Epithelial cell of proximal tubule (primary cell): ENCODE measurements at places on chromosomes 5 and 9. TPM values are rescaled to one million over a fixed set of nuclear protein-coding genes. Genes with fewer than 3 reads are reported as not detected.

- no peak for DNase-seq
Measured at GRCh38 chr5:17228821-17229291, 11.4 kb downstream of the BASP1 start.

DNA sequence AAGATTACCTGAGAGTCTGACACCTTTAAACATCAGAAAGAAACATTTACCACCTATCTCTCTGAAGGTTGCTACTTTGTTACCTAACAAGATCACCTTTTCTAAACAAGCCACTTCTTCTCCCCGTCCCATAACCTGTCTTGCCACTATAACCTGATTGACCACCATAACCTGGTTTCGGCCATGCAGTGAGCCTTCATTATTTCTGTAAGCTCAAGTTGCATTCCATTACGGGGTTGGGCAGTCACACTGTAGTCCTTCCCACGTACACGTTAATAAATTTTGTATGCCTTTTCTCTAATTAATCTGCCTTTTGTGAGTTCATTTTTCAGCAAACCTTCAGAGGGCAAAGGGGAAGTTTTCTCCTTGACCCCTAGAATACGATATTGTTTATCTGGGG is 28.0 kb upstream of the CCNG1 start:
- no peak for DNase-seq

DNA sequence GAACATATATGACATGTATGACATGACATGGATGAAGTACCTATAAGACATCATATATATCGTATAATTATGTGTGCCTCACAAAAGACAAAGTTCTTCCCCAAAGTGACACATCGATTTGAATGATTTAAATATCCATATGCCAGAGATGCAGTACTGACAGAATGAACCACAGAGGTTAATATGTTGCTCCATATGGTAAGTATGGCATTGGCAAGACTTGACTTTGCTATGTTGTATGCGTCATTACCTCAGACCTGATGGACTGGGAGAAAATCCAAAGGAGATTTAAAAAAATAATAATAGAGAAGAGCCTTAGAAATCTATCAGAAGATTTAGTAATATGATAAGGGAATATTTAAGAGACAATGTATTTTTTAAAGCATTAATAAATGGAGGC is 263.2 kb downstream of the PJA2 start:
- no peak for DNase-seq

DNA sequence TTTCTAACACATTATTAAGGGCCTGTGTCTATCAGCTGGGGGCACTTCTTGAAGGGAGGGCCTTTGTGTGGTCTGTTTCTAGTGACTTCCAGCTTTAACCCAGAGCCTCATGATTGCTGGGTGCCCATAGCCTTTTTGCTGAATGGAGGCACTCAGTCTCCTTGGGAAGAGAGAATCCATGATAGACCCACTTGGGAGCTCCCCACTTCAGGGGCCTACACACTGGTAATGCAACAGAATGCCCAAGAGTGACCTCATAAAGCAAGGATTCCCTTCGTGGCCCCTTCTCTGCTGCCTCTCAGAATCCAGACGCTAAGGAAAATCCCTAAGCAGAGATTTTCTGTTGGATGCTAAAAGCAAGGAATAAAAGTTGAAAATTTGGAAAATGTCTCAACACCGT is at the start of gene CATSPER3:
Gene CATSPER3 (plus strand): TSS at position 301 of the 400 bp plus-strand sequence. CDS start 85 bp downstream, at position 386.
- DNase-seq = no peak

GRCh38 chr9:16361118-16361517 is 509.4 kb downstream of the BNC2 start:
- no peak for DNase-seq

GRCh38 chr5:103919506-103919905 is 356.9 kb upstream of the NUDT12 start:
- no peak for DNase-seq

GRCh38 chr5:9173281-9174048 is 372.4 kb downstream of the SEMA5A start:
- DNase-seq = no peak

GRCh38 chr5:19855931-19856330 is 132.1 kb downstream of the CDH18 start:
- no peak for DNase-seq

GRCh38 chr9:6553866-6554265 is 91.7 kb downstream of the GLDC start:
- no peak for DNase-seq

The SLCO6A1 gene
- not detected in 2 replicates for total RNA-seq

DNA sequence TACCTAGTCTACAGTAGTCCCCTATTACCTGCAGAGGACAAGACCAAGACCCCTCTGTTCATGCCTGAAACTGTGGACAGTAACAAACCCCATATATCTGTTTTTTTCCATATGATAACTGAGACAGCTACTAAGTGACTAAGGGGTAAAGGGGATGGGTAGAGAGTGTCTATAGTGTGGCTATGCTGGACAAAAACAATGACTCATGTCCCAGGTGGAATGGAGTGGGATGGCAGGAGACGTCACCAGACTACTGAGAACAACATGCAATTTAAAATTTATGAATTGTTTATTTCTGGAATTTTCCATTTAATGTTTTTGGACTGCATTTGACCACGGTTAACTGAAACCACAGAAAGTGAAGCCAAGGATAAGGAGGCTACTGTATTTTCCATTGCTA is 171.8 kb downstream of the AGTPBP1 start:
- no peak for DNase-seq

The ADAMTS6 gene
- 3.5 and 12.1 TPM in 2 replicates for total RNA-seq

GRCh38 chr5:117872798-117873368 is 1115.5 kb downstream of the DTWD2 start:
- no peak for DNase-seq

DNA sequence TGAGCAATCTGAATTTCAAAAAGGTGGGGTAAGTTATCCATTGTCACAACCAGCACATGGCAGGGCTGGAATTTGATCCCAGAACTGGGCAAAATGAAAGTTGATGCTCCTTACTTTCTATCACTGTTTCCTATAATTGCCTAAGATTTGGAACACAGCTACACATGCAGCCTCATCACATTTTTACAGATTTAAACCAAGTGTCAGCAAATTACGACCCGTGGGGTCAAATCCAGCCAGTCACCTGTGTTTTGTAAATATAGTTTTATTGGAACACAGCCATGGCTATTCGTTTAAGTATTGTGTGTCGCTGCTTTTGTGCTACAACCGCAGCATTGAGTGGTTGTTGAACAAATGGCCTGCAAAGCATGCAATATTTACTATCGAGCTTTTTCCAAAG is 94.3 kb downstream of the SREK1 start:
- DNase-seq = no peak

The GZMA gene
- not detected in 2 replicates for total RNA-seq

The TTC23L gene
- total RNA-seq = 0.29 TPM in 1 of 2 replicates, not detected in the other

GRCh38 chr9:75855509-75855908 is 35.0 kb upstream of the PCSK5 start:
- DNase-seq = no peak

DNA sequence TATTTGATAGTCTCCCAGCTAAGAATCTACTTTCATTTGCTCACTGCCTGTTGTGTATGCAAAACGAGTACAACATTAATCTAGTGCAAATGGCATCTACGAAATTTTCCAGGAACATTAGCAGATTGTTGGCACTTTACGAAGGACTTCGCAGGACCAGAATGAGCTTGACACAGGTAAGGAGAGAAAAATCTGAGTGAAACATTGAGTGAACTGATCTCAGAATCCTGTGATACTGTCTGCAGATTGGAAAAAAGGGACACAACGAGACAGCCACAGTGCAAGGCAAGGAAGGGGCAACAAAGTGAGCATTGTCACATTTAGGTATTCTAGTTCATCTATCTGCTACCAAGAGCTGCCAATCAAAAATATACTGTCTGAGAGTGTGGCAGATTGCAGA is 350.5 kb downstream of the ZNF608 start:
- no peak for DNase-seq

DNA sequence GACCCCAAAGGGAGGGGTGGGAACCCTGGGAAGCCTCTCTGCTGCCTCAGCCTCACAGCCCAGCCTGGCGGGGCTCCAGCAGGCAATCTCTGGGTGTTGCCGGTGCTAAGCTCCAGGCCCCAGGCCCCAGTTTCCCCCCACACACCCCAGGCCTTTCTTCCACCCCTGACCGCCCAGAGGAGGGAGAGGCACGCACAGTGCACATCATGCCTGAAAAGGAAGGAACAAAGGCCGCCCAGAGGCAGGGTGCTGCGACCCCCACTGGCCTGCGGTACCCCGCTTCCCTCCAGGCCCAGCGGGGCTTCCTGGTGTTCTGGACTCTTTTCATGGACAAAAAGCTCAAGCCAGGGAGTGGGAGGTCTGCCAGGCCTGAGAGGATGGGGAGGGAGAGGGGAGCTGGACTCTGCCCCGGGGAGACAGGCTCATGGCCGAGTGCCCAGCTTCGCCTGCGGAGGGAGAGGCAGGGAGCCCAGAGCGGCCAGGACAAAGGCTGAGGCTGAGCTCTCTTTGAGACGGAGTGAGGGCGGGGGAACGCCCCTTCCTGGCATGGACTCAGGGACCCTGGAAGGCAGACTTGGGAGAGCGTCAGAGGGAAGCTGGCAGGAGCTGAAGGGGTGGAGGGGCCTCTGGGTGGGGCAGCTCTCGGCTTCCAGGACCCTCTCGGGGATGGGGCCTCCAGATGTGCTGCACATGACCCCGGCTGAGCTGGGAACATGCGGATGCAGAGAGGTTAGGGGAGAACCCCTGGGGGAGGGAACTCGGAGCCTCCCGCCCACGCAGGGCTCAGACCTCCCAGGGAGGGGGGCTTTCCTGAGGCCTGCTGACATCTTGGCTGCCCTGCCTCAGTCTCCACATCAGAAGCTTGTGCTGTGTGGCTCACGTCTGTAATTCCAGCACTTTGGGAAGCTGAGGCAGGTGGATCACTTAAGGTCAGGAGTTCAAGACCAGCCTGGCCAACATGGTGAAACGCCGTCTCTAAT is 1.8 kb upstream of the ENTPD2 start:
- DNase-seq = no peak

- no peak for DNase-seq
Measured at GRCh38 chr9:36949466-36949865, 84.6 kb downstream of the PAX5 start.

The PCDHGA3 gene
- total RNA-seq = 0.36 and 0.52 TPM in 2 replicates

- no peak for DNase-seq
Measured at GRCh38 chr5:129857116-129857515, 47.1 kb upstream of the CHSY3 start.

DNA sequence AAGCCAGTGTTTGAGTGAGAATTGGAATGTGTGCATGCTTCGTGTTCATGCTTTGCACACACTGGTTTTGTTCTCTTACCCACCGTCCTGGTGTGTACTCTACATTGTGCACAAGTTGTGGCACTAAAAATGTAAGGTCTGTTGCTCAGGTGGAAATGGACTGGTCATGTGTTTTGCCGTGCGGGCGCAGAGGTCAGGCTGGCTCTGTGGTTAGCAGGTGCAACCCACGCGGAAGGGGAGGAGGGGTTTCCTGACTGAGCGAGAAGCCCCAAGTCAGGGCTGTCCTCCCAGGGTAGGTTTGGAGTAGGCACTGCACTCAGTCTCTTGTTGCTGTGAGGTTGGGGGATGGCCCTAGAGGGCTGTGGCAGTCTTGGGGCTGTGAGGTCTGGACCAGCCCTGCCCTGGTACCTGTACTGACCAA is 86.6 kb downstream of the EHMT1 start:
- DNase-seq = no peak

GRCh38 chr5:67015541-67016191 is 180.9 kb downstream of the CD180 start:
- no peak for DNase-seq

The STPG3 gene
- total RNA-seq = not detected in 2 replicates

DNA sequence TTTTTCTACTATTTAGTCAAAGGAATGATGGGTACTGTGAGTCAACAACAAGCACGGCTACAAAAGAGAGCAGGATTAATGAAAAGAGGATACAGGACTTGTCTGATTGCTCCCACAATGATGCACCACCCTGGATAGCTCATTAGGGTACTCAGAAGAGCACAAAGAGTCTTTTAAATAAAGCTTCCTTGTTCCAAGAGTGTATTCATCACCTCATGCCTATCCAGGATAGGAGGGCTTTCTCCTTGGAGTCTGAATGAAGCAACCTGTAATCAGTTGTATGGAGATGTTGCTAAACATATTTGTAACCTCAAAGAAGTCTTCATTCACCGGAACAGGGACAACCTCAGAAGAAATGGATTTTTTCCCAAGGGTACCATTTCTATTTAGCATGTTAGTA is 219.5 kb upstream of the TMEM161B start:
- no peak for DNase-seq

The TOR4A gene
- total RNA-seq = 48.5 and 56.1 TPM in 2 replicates

- DNase-seq = no peak
Measured at GRCh38 chr5:139638090-139638735, 9.9 kb upstream of the CXXC5 start.

The CKMT2 gene
- total RNA-seq = not detected in 2 replicates

The ECSCR gene
- 0.12 and 0.65 TPM in 2 replicates for total RNA-seq

DNA sequence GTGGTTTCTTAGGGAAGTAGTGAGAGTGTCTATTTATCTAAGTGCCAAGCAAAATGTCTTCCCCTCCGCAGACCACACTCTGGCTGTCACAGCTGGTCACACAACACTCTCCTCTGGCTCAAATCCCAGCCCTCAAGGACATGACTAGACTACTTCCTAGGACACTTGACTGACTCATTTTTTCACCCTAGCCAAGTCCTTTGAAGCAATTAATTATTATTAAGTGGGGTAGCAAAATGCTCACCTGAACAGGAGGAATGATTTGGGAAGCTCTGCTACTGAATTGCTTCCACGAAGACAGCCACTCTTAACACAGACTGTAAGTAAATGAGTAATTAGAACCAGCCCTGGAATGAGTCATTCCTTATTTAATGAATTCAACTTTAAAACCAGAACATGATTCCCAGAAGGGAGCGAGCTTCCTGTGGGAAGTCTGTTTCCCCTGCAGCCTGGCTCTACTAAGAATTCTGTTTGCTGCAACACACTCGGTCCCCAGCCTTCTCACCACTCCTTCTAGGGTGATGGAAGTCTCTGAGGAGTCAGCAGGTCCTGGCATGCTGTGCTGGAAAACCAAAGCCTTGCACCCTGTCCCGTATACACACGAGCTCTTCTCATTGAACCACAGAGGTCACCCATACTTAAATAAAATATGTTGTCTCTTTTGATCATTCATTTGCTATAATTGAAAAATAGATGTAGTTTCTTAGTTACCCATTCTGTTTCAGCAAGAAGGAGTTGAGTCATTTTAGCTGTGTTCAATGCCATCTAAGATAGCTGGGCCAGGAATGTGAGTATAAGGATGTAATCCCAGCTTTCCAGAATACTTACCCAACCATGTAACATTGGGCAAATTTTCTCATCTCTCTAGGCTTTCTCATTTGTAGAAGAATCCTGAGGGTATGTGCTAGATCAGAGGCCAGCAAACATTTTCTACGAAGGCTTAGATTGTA is 218.6 kb upstream of the RASEF start:
- DNase-seq = peak; percentile 85

The AK8 gene
- 0.14 and 0.46 TPM in 2 replicates for total RNA-seq

GRCh38 chr5:119426057-119426456 is 26.2 kb upstream of the HSD17B4 start:
- no peak for DNase-seq

DNA sequence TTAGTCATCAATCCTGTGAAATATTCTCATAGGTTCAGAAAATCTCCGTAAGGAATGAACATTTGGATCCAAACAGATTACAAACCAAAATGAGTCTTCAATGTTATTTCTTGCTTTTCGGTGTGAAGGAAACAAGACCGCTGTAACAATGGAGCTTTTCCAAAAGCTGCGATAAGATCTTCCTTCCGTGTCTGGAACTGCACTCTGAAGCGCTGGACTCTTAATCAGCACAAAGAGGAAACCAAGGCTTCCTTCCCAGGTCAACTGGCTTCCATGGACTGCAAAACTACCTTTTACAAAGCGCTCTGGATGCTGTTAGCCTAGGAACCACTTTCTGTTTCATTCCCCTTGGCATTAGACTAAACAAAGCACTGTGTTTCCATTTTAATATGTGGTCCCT is 137.9 kb upstream of the BASP1 start:
- no peak for DNase-seq

GRCh38 chr9:124016175-124017050 is 4.8 kb downstream of the LHX2 start:
- no peak for DNase-seq
